ENCODE measurements at places on chromosomes 7 and 10.

GRCh38 chr10:99733366-99733765, 1.3 kb downstream of the CUTC start:
- DNase-seq = no peak

- DNase-seq = no peak
Measured at GRCh38 chr10:94083662-94084265, 90.0 kb downstream of the PLCE1 start.

- no peak for DNase-seq
Measured at GRCh38 chr10:27819781-27820531, 74.3 kb upstream of the MKX start.

GRCh38 chr10:132701846-132702190, 84.1 kb downstream of the NKX6-2 start:
- DNase-seq = no peak

DNA sequence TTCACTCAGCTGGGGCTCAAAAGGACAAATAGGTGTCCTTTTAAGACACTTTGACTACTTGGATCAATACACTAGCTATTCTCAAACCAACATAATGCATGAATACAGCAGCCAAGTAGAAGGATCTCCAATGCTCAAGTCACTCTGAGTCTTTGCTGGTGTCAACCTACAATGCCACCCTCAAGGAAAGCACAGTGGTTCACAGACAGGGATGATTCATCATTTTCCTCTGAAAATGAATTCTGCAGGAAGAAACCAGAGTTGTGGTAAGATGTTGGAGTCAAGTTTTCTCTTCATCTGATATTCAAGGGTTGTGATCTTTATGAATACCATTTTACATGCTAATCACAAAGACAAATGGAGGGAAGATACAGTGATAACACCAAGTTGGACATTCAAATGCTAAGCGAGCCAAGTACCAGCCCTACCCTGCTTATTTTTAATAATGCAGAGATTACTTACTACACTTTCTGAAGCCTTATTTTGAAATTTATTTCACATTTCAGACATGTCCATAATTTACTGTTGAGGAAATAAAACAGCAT, 143.1 kb upstream of the FGFR2 start:
- DNase-seq = no peak

GRCh38 chr10:61961278-61961677, 59.8 kb downstream of the ARID5B start:
- no peak for DNase-seq

GRCh38 chr10:114151486-114151885, 22.5 kb downstream of the CCDC186 start:
- DNase-seq = no peak

- no peak for DNase-seq
Measured at GRCh38 chr10:46547541-46548497, 8.6 kb downstream of the GPRIN2 start.

- no peak for DNase-seq
Measured at GRCh38 chr10:86254526-86255174, 111.9 kb downstream of the GRID1 start.

DNA sequence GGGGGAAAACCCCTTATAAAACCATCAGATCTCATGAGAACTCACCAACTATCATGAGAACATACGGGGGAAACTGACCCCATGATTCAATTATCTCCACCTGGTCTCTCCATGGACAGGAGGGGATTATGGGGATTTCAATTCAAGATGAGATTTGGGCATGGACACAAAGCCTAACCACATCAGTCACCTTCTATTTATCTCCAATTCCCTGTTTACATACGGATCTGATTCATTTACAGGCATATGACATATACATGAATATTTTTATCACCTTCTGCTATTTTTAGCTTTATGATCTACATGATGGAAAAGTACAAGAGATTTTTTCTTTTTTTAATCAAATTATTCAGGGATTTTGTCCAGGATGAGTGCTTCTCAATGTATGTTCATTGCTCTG, 944.5 kb downstream of the REEP3 start:
- DNase-seq = no peak

GRCh38 chr10:33055625-33056024, 97.6 kb upstream of the ITGB1 start:
- DNase-seq = no peak

DNA sequence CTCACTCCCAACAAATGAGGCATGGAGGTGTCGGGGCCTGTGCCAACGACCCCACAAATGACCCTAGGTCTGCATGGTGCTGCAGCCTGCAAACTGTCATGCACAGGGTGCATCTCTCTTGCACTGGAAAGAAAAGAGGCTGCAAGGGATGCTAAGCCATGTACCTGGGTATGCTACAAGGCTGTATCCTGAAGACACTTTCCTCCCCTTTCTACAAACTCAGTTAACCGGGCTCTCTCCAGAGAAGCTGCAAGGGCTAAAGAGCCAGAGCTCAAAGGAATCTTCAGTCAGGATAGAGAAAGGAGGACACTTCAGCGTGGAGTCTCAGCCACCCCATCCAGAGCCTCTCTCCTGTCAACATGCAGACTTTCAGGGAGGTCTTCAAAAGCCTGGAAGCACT, 449.0 kb downstream of the GRID1 start:
- DNase-seq = no peak

DNA sequence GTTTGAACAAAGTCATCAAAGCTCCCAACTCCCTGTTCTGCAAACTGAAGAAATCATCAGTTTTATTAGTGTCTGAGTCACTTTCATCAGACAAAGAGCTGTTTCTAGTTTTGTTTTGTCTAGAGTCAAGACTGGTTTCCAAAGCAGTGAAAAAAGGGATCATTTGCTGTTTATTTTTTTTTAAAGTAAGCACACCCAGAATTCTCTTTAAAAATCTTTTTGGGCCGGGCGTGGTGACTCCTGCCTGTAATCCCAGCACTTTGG, 972.0 kb upstream of the CELF2 start:
- no peak for DNase-seq

- DNase-seq = no peak
Measured at GRCh38 chr7:137975221-137975620, 26.7 kb downstream of the CREB3L2 start.

DNA sequence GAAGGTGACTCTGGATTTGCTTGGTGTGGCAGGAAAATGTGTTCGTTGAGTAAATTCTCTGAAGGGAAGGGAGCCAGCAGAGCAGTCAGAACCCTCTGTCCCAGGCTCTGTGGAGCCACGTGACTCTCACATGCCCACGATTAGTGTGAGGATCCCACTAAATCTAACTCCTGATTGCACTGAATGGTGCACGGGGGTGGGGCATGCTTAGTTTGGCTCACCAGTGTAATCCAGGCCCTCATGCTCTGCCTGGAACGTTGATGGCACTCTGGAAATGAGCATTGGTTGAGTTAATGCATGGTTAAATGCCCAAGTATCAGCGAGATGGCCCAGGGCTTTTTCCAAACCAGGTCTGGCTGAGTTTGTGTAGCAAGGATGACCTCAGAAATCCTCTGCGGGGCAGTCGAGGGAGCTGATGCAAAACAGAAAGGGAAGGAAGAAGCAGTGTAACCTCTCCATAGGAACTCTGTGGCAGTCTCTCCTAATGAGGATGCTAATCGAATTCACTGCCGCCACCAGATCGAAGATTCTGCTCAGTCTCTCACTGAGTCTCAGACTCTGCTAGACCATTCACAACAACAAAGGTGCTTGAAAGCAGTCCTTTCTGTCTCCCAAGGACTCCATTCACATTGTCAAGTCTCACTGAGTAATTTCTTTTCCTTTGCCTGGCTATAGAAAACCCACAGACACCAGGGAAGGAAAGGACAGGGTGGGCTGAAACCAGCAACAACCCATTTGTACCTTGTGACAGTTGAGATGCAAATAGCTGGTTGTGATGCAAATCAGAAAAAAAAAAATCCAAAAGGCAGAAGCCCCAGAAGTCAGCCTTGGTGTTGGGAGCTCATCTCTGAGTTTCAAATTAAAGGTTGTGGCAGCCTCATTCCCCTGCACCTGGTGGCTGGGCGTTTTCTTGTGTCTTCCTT, 98.1 kb downstream of the C10orf105 start:
- no peak for DNase-seq

DNA sequence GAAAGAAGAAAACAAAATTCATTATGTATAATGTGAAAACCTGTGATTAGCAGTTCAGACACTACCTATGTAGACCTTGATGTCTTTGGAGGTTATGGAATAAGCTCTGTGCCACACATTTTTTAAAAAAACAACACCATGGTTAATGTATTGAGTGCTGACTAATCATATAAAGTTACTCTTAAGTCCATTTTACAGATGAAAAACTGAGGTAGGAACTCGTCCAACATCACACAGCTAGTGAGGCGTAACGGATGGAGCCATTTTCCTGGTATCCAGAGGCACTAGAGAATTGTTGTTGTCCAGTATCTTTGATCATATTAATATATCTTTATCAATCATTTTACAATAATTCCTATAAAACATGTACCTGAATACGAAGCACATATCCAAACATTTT, 67.5 kb downstream of the MINDY3 start:
- DNase-seq = no peak

DNA sequence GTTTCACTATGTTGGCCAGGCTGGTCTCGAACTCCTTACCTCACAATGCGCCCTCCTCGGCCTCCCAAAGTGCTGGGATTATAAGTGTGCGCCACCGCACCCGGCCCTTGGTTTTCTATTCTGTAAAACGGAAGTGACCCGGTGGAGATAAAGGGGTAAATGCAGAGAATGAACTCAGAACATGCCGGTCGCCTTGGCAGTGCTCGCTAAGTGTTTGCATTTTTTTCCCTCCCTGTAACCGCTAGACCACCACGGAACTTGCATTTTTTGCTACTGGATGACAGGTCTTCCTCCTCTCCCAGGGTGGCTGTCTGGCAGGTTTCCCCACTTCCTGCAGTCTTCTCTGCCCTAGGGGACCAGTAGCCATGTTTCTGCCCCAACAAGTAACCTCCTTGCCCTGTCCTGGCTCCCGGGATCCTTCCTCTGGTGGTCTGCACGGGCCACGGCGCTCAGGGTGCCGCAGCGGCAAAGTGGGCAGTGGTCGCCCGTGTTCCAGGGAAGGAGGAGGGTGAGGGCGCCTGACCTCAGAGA, 18.8 kb upstream of the GNA12 start:
- DNase-seq = no peak

DNA sequence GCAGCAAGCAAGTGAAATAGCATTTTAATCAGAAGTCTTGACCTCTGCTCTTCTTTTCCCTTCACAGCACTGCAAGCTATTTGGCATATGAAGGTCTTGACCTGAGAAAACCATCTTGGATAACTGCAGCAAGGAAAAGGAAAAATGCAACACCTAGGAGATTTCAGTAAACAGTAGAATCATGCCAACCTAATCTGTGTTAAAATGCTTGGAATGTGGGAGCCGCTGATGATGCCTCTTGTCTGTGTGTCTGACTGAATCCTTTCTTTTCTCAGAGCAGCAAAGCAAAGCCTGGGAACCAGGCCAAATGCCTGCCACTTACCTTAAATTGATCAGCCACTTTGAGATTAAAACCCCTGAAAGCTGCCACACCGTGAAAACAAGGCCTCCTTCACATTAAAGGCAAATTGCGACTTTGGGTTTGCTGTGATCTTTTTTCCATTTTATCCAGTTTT, 80.4 kb upstream of the CDK6 start:
- DNase-seq = no peak

DNA sequence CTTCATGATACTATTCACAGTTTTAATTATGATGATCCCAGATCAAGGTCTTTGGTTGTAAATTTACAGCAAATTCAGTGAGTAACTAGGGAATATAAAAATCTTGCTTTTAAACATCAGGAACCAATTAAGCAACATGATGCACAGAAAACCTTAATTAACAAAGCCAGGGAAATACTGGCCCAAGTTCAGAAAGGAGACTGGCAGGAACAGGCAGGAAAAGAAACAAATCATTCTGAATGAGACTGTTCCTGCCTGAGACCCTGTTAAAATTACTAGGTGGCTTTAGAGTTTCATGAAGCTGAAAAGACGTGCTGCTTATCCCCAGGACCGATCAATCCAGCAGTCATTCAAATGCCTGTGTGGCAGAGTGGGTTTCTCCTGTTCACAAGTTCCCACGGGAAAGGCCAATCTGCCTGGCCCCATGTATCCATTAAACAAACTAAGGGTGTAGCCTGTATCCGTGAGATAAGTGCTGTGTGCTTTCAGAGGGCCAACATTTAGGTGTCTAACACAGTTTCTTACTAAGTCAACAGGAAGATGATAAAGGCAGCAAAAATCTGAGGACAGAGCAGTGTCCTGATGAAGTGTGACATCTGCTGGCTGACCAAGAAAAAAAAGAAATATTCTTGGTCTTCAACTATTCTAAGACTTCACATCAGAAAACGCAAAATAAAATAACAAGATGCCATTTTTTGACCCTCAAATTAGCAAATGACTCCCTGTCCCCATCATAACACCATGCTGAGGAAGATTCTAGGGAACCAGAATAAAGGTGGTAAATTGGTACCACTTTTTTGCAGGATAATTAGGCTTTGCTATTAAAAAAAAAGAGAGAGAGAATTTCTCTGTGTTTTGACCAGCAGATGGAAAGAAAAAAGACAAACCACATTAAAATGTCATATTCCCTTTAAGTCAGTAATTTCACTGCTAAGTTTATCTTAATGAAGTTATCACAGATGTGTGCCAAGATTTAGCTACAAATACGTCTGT, 34.2 kb downstream of the PUS7 start:
- DNase-seq = no peak

- DNase-seq = no peak
Measured at GRCh38 chr7:42831718-42832522, 80.0 kb downstream of the C7orf25 start.

DNA sequence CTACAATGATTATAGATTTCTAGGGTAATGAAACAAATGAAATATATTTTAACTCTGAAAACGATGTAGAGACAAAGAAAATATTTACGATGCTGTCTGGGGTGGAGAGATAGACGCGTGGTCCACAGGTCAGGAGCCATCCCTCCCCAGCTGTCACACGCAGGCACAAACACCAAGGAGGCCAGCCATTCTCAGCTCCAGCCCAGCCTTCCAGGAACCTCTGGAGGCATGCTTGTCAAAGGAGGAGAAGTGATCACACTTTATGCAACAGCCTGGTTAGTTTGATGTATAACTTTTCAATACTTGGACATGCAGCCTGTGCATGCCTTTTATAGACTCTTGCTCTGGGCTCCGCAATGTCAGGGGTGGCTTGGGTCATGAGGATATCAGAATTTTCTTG, 391.5 kb upstream of the MGMT start:
- DNase-seq = no peak

GRCh38 chr10:92880233-92880861, 32.0 kb downstream of the EXOC6 start:
- no peak for DNase-seq

Measured in activated T-cell treated with anti-CD3 and anti-CD28 coated beads for 4 hours (primary cell).